Esophagus mucosa (tissue), 1 donor: ENCODE measurements at places on chromosomes 11 and 22.
A peak's percentile ranks its signal among the peaks of the same experiment; 100 is the strongest.

- no peak for ATAC-seq
These were observed 13.9 kb downstream of the TMEM184B start for GRCh38 chr22:38258895-38259294.

- peak; percentile 19 for ATAC-seq
These were observed 9.7 kb downstream of the FXYD2 start for GRCh38 chr11:117814766-117815261.

DNA sequence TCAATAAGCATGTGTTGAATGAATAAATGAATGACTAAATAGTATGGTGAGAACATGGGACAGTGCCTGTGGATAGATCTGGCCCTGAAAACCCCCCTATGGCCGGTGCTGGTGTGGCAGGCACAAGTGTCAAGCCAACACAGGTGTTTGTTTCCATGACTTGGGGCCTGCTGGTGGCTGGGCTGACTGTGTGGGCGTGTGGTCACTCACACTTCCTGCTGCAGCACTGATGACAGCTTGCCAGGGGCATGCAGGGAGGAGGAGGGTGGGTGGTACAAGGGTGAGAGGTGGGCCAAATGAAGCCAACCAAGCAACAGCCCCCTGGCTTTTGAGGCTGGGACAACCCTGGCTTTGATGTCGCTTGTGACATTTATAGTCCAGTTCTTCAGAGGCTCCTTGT, 30.3 kb upstream of the ABCC8 start:
- ATAC-seq = no peak

GRCh38 chr22:45602824-45603595, 68.6 kb upstream of the ATXN10 start:
- no peak for ATAC-seq

GRCh38 chr22:35377735-35378134, 3.2 kb upstream of the HMOX1 start:
- ATAC-seq = no peak

GRCh38 chr11:117220568-117220967, 11.3 kb downstream of the PCSK7 start:
- no peak for ATAC-seq

- no peak for ATAC-seq
These were observed 2.6 kb upstream of the KMT5B start for GRCh38 chr11:68215524-68216170.

DNA sequence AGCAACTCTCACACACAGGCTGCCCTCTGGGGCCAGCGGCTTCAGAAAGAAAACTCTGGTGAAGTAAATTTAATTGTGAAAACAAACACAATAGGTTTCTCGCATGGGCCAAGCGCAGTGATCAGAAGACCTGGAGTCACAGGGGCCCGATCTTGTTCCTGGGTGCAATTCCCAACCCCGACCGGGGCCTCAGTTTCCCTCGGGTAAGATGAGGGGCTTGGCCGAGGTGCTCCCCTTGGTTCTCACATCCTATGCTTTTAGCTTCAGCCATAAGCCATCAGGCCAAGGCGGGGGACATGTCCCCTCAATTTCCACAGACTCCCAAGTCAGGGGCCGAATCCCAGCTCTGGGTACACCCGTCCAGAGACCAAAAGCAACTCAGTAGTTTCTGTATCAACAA, 11.5 kb downstream of the PHF21B start:
- ATAC-seq = no peak

- ATAC-seq = peak; percentile 24
These were observed 2.0 kb downstream of the P2RX3 start for GRCh38 chr11:57340039-57340615.

GRCh38 chr11:21634491-21634890, 558.4 kb upstream of the ANO5 start:
- no peak for ATAC-seq

DNA sequence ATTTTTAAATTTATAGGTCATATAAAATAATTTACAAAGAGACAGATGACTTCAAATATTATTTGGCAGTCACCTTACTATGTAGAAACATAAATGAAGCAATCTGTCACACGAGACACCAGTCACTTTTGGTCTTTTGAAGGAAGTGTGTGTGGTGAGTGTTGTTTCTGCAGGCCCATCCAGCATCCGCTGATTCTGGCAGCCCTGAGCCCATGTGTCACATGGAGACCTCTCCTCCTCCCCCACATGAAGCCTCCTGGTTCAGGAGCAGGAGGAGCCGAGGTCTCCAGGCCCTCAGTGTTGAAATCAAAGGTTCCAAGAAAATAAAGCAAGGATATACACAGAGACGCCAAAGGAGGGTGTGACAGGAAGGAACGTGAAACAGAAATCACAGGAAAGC, 60.1 kb downstream of the ARFGAP3 start:
- no peak for ATAC-seq

GRCh38 chr11:93403930-93404329, 73.4 kb downstream of the DEUP1 start:
- no peak for ATAC-seq

DNA sequence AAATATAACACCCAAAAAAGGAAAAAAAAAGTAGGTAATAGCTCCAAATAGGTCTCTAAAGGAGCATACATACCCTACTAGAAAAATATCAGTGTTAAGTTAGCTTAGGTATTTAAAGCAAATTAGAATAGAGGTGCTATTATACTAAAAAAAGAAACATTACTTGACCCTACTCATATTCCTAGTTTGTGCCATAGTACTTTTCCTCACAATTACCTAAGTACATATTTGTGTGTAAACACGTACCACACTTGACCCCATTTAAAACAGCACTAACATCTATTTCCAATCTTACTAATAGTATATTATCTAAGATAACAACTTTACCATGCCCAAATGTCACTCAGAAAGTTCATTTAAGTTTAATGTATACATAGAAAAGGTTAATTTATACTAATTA, 57.7 kb downstream of the PICALM start:
- ATAC-seq = no peak
